ENCODE measurements at places on chromosomes 5 and 9. TPM values are rescaled to one million over a fixed set of nuclear protein-coding genes. Genes with fewer than 3 reads are reported as not detected.

DMRT3 gene
- total RNA-seq: not detected

TLE1 gene
- 29.7 TPM for total RNA-seq

IL31RA gene
- 2.6 TPM for total RNA-seq

MRPS30 gene
- total RNA-seq: 65.0 TPM

PRELID2 gene
- 27.9 TPM for total RNA-seq

SPATA9 gene
- 0.51 TPM for total RNA-seq

SH3RF2 gene
- total RNA-seq: 1.2 TPM

NRG2 gene
- 0.51 TPM for total RNA-seq

NOL6 gene
- 13.4 TPM for total RNA-seq

VLDLR gene
- 26.3 TPM for total RNA-seq

CCNO gene
- not detected for total RNA-seq

SPINK13 gene
- total RNA-seq: not detected

FYB1 gene
- total RNA-seq: under 0.01 TPM

PCDHGA9 gene
- 4.8 TPM for total RNA-seq

CD14 gene
- 4.1 TPM for total RNA-seq

PCDHGC5 gene
- total RNA-seq: 2.6 TPM

LURAP1L gene
- 87.6 TPM for total RNA-seq

ANAPC2 gene
- 15.9 TPM for total RNA-seq

ASTN2 gene
- 11.3 TPM for total RNA-seq

FGD3 gene
- not detected for total RNA-seq

IRX4 gene
- total RNA-seq: not detected

IFNA2 gene
- not detected for total RNA-seq

IL6ST gene
- total RNA-seq: 1,649 TPM

FBP1 gene
- total RNA-seq: not detected

FCN1 gene
- not detected for total RNA-seq

RECK gene
- 43.1 TPM for total RNA-seq

IFNA21 gene
- total RNA-seq: not detected

LOX gene
- 33.4 TPM for total RNA-seq

POLR1E gene
- 43.7 TPM for total RNA-seq

ERBIN gene
- 79.9 TPM for total RNA-seq

MOB3B gene
- total RNA-seq: under 0.01 TPM

SOWAHA gene
- total RNA-seq: 0.17 TPM

CDKN2B-AS1 gene
- 7.6 TPM for total RNA-seq

LHX2 gene
- total RNA-seq: not detected

PALM2AKAP2 gene
- 9.9 TPM for total RNA-seq

TAF11L5 gene
- total RNA-seq: not detected

IRX2 gene
- 0.33 TPM for total RNA-seq

MAMDC2 gene
- 5.4 TPM for total RNA-seq

CRB2 gene
- total RNA-seq: not detected

Data from fibroblast of lung (primary cell).